Upper lobe of left lung (tissue), 6 donors: ENCODE measurements at places on chromosomes 1 and 21. TPM values are rescaled to one million over a fixed set of nuclear protein-coding genes. Genes with fewer than 3 reads are reported as not detected.

- no peaks in the 10 kb centered on the region for H3K4me1 ChIP-seq
- H3K36me3 ChIP-seq, result no peaks in the 10 kb centered on the region
- H3K4me3 ChIP-seq, result no peak overlapping the region
- no peak for DNase-seq
- no peak overlapping the region for H3K27ac ChIP-seq
- no peaks in the 10 kb centered on the region for H3K27me3 ChIP-seq
Observed at GRCh38 chr1:180898441-180899219, 14.1 kb upstream of the KIAA1614 start.

DNA sequence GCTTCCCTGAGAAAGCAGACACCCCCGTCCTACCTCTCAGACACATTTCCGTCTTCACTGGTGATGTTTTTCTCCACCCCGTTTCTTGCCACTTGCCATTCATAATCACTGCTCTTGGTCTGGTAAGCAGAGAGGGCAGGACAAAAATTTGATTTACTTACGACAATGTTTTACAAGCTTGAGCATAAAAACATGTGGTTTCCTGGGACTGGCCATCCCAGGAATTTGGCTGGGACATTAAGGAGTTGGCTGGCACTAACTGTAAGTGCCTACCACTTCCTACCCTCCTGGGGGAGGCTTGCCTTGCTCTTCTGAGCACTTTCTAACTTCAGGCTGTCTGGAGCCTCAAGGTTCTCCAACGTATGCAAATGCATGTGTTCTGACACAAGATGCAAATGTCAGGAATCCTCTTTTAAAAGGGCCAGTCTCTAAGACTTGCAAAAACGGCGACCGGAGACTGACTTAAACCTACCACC, 24.2 kb downstream of the ZBTB18 start:
- no peaks in the 10 kb centered on the region for H3K4me1 ChIP-seq
- no peak overlapping the region for H3K4me3 ChIP-seq
- H3K27ac ChIP-seq, result peak overlapping the region; percentile 35
- H3K36me3 ChIP-seq, result no peaks in the 10 kb centered on the region
- no peak for DNase-seq
- H3K27me3 ChIP-seq, result no peaks in the 10 kb centered on the region

DNA sequence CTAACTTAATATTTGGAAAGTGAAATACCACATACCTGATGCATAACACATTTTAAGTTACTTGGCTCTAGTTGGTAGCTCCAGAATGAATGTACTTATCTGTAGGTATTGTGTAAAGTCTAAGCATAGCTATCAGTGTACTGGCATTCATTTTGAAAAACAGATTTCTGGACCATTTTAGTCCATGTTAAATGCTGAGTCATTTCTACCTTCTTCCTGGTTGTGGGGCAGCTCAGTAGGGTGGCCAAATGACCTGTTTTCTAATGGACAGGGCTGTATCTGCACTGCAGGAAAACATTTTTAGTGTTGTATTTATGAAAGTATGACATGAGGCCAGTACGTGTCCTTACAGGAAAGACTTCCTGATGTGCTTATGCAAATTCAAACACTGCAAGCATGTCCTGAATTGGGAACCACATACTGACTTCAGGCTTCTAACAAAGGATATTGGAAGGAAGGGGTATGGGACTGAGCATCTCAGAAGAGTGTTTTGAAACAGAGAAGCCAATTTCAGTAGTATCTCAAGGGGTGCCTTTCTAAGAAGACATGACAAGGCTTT, 300.3 kb upstream of the B3GALT2 start:
- no peak overlapping the region for H3K4me3 ChIP-seq
- H3K27me3 ChIP-seq, result no peaks in the 10 kb centered on the region
- no peaks in the 10 kb centered on the region for H3K36me3 ChIP-seq
- no peaks in the 10 kb centered on the region for H3K4me1 ChIP-seq
- no peak for DNase-seq

GRCh38 chr1:236167578-236167977, 25.2 kb downstream of the GPR137B start:
- H3K36me3 ChIP-seq, result no peaks in the 10 kb centered on the region
- no peak for DNase-seq
- H3K4me1 ChIP-seq, result peaks cover 3% of the 10 kb centered on the region
- no peaks in the 10 kb centered on the region for H3K27me3 ChIP-seq
- no peak overlapping the region for H3K4me3 ChIP-seq
- H3K27ac ChIP-seq, result no peak overlapping the region

Gene NMNAT1
- 10.3 TPM for total RNA-seq

DNA sequence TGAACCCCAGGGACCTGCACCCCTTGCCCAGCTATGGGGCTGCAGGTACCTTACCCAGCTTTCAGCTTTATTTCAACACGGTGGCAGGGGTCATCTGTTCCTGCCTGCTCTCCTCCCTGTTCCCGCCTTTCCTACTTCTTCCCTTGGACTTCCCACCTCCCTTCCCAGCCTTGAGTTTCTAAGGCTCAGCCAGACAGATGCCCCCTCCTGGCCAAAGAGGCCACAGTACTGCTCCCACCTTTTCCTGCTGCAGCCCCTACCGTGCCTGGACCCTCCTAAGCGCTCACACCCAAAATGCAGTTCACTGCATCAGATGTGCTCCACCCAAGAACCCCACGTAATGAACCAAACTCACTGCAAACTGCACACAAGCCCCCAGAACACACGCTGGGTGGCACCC, 7.7 kb downstream of the NOC2L start:
- H3K27me3 ChIP-seq, result no peaks in the 10 kb centered on the region
- no peak for DNase-seq
- no peak overlapping the region for H3K4me3 ChIP-seq
- H3K4me1 ChIP-seq, result no peaks in the 10 kb centered on the region
